ENCODE measurements at places on chromosomes 13 and 19. TPM values are rescaled to one million over a fixed set of nuclear protein-coding genes. Genes with fewer than 3 reads are reported as not detected.
A peak's percentile ranks its signal among the peaks of the same experiment; 100 is the strongest.

The CYP2A6 gene
- total RNA-seq, result 2,103 TPM

The TUBGCP3 gene
- 18.7 TPM for total RNA-seq

The GDF15 gene
- 88.6 TPM for total RNA-seq

The SLC10A2 gene
- total RNA-seq, result not detected

The ADAMTSL5 gene
- total RNA-seq, result 4.3 TPM

The CEACAM4 gene
- total RNA-seq, result 0.54 TPM

The ASPDH gene
- 22.7 TPM for total RNA-seq

The ZNF560 gene
- not detected for total RNA-seq

The GAS6 gene
- 29.4 TPM for total RNA-seq

The RASIP1 gene
- 4.4 TPM for total RNA-seq

The CDX2 gene
- total RNA-seq, result not detected

The FXYD5 gene
- 18.2 TPM for total RNA-seq

The CC2D1A gene
- total RNA-seq, result 17.4 TPM

DNA sequence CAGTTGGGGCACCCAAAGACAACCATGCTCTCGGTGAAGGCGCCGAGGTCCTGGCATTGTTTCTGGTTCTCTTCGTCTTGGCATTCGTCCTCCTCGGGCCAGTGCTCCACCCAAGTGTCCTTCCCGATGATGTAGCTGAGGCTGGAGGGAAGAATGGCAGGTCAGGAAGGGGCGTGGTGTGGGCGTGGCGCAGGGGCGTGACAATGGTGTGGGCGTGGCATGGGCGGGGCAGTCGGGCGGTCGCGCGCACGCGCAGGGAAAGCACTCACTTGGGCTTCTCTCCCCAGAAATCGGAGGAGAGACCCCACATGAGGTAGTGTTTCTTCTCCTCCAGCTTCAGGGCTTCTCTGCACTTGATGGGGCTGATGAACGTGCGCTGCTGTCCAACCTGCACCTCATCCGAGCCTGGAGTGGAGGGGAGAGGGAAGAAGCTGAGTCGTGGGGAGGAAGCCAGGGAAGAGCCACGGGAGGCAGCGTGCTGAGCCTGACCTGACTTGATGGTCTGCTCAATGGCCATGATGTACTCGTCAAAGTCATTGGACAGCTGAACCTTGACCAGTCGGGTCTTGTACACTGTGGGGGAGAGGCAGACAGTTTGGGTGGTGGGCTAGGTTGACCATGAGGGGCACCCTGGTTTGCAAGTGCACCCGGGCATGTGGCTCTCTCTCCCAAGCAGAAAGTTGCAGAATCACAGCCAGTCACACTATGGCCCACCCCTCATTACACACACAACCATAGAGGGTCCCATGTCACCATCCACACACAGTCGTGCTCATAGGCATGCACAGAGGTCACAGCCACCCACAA, 8.1 kb upstream of the TNFSF14 start:
- H3K27me3 ChIP-seq, result no peaks in the 10 kb centered on the region
- peaks cover 100% of the 10 kb centered on the region for H3K36me3 ChIP-seq
- H3K4me1 ChIP-seq, result no peaks in the 10 kb centered on the region
- DNase-seq, result peak; percentile 81
- no peak overlapping the region for H3K4me3 ChIP-seq
- H3K27ac ChIP-seq, result no peak overlapping the region

GRCh38 chr19:54673222-54673621, 10.4 kb downstream of the LILRB4 start:
- H3K27ac ChIP-seq, result no peak overlapping the region
- H3K4me1 ChIP-seq, result no peaks in the 10 kb centered on the region
- no peak overlapping the region for H3K4me3 ChIP-seq
- no peaks in the 10 kb centered on the region for H3K27me3 ChIP-seq
- no peaks in the 10 kb centered on the region for H3K36me3 ChIP-seq
- DNase-seq, result no peak

- H3K4me1 ChIP-seq, result peaks cover 9% of the 10 kb centered on the region
- no peak overlapping the region for H3K27ac ChIP-seq
- no peak overlapping the region for H3K4me3 ChIP-seq
- H3K27me3 ChIP-seq, result no peaks in the 10 kb centered on the region
- DNase-seq, result no peak
Measured at GRCh38 chr13:80168089-80168850, 172.7 kb downstream of the SPRY2 start.

DNA sequence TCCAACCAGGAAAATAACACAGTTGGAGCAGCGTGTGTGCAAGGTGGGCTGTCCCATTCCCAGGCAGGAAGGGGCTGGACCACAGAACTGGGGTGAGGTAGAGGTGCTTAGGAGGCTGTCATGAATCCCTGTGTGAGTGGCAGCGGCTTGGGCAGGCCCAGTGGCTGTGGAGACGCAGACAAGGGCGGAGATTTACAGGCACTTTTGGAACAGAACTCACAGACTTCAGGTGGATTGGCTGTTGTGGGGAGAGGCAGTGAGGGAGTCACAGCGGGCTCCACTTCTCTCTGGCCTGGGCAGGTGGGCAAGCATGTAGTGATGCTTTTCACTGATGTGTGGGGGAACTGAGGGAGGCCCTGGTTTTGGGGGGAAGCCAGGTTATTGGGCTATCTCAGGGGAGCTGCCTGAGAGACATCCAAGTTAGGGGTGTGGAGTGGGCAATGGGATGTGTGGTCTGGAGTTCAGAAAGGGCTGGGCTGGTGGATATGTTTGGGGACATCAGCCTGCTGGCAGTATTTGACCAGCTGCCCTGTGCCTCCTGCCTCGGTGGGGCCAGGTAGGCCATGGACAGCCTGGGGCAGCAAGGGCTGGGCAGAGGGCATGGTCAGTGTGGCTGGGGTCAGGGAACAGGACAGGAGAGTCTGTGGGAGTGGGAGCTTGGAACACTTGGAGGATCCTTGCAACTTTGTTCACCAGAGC, 27.0 kb upstream of the ZNF492 start:
- no peaks in the 10 kb centered on the region for H3K4me1 ChIP-seq
- H3K27me3 ChIP-seq, result no peaks in the 10 kb centered on the region
- no peak for DNase-seq

DNA sequence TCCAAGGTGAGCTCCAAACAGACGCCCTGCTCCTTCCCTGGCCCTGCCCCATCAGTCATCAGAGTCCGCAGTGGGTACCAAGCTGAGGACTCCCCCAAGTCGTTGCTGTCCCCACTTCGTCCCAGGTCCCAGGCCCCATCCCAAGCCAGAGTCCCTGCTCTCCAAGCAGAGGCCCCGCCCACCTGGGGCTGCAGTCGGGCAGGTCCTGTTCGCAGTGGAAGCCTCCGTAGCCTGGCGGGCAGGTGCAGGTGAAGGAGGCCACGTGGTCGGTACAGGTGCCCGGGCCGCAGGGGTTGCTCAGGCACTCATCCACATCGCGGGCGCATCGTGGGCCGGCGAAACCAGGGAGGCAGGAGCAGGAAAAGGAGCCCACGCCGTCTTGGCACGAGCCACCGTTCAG, 19.4 kb downstream of the NOTCH3 start:
- no peak overlapping the region for H3K27ac ChIP-seq
- no peaks in the 10 kb centered on the region for H3K27me3 ChIP-seq
- no peak overlapping the region for H3K4me3 ChIP-seq
- H3K4me1 ChIP-seq, result no peaks in the 10 kb centered on the region
- no peak for DNase-seq
- H3K36me3 ChIP-seq, result no peaks in the 10 kb centered on the region

DNA sequence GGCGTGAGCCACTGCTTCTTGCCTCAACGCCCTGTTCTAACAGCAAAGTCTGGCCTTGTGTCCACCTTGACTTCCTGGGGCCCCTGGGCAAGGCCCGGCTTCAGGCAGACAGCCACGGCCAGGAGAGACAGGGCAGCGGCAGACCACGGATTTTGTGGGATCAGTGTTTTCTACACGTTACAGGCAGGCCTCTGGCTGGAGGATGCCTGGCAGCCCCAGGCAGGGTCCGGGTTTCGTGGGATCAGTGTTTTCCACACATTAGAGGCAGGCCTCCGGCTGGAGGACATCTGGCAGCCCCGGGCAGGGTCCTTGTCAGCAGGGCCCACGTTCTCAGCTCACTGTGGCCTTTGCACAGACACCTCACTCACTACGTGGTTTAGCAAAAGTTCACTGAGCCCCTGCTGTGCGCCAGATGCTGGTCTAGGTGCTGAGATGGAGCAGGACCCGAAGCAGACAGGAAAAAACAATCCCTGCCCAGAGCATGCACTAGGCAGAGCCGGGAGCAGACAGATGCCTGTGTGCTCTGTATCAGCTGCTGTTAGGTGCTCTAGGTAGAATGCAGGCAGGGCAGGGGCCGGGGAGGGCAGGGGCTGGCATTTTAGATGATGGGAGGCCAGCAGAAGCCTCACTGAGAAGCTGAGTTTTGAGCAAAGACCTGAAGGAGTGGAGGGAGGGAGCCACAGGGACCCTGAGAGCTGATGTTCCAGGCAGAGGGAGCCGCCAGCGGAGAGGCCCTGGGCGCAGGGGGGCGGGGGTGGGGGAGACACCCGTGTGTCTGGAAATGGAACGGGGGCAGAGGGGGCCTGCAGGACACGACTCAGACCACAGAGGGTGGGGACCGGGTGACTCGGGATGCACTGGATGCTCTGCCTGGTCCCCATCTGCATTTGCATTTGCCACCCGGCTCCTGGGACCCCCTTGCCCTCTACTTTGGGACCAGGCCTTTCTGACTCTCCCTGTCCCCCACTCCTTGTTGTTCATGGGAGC, 25.0 kb upstream of the NCCRP1 start:
- no peaks in the 10 kb centered on the region for H3K4me1 ChIP-seq
- DNase-seq, result no peak
- H3K4me3 ChIP-seq, result no peak overlapping the region
- H3K27ac ChIP-seq, result no peak overlapping the region
- no peaks in the 10 kb centered on the region for H3K27me3 ChIP-seq

DNA sequence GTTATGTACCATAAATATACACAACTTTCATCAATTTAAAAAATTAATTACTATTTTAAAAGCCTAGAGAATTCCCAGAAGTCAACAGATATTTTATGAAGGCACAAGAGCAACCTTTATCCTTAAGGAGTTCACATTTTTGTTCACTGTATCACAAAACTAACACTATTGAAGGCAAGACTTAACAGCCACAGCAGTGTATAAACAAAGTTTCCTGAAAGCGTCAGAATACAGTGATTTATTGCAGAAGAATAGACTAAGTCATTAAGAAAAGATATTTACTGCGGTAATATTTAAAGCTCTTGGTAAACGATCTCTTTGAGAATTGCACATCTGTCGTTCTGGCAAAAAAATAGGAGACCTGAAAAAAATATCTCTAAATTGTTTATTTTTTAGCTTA, 419.3 kb upstream of the NBEA start:
- H3K27ac ChIP-seq, result no peak overlapping the region
- no peaks in the 10 kb centered on the region for H3K27me3 ChIP-seq
- no peaks in the 10 kb centered on the region for H3K4me1 ChIP-seq
- no peak for DNase-seq
- no peaks in the 10 kb centered on the region for H3K36me3 ChIP-seq
- no peak overlapping the region for H3K4me3 ChIP-seq

GRCh38 chr13:22235950-22236290, 565.0 kb downstream of the FGF9 start:
- no peaks in the 10 kb centered on the region for H3K36me3 ChIP-seq
- H3K27me3 ChIP-seq, result no peaks in the 10 kb centered on the region
- H3K4me1 ChIP-seq, result no peaks in the 10 kb centered on the region
- no peak for DNase-seq

DNA sequence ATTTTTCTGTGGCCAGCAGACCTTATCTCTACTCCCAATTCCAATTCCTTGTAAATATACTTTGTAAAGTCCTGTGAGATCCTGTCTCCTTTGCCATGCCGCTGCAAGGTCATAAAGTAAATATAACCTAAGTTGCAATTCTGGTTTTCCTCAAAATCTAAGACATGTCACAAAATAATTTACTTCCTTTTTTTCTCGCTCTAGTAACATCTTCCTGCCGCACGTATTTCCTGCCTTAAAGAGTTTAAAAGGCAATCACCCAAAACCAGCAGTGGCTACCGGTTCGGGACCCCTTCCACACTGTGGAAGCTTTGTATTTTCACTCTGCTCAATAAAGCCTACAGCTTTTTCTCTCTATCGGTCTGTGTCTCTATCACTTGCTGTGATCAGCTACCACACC, 832.0 kb upstream of the SLITRK5 start:
- DNase-seq, result no peak
- H3K27ac ChIP-seq, result no peak overlapping the region
- no peaks in the 10 kb centered on the region for H3K4me1 ChIP-seq
- H3K36me3 ChIP-seq, result no peaks in the 10 kb centered on the region
- no peaks in the 10 kb centered on the region for H3K27me3 ChIP-seq

GRCh38 chr19:30781519-30781918, 409.3 kb downstream of the ZNF536 start:
- H3K27me3 ChIP-seq, result no peaks in the 10 kb centered on the region
- DNase-seq, result no peak
- no peaks in the 10 kb centered on the region for H3K4me1 ChIP-seq
- H3K4me3 ChIP-seq, result no peak overlapping the region
- H3K36me3 ChIP-seq, result no peaks in the 10 kb centered on the region

DNA sequence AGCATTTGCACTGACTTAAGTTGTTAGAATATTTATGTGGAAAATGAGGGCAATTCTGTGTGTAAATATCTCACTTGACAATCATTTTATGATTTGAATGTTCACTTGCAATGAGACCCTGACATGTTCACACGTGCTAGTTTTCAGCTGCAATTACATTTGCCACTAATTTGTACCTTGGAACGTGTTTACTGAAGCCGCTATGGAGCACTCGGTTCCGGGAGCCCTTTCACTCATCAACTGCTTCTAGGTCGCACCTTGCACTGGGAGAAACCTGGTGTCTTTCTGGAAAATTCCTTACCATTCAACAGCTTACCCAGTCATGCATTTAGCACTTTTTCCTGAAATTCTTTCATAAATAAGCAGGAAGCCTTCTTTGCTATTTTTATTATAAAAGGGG, 229.6 kb downstream of the ZIC5 start:
- H3K4me3 ChIP-seq, result no peak overlapping the region
- no peaks in the 10 kb centered on the region for H3K36me3 ChIP-seq
- DNase-seq, result no peak
- no peaks in the 10 kb centered on the region for H3K27me3 ChIP-seq

DNA sequence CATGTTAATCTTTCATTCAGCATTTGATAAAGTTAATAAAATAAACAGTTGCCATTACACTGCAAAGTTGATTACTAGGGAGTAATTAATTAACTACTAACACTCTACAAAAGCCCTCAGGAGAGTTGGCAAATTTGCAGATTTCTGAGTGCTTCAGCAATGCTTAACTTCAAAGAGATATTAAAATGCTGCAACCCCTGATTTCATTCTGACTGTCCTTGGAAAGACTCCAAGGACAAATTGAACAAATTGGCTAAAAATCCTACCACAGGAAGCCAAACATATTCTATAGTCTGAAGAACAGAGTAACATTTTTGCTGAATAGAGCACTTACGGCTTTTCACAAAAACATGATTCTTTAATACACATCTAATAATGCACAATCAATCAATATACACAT, 1543.0 kb downstream of the SLITRK5 start:
- no peak for DNase-seq
- H3K27me3 ChIP-seq, result no peaks in the 10 kb centered on the region
- H3K27ac ChIP-seq, result no peak overlapping the region
- H3K36me3 ChIP-seq, result no peaks in the 10 kb centered on the region

- no peaks in the 10 kb centered on the region for H3K27me3 ChIP-seq
- H3K27ac ChIP-seq, result no peak overlapping the region
- H3K36me3 ChIP-seq, result no peaks in the 10 kb centered on the region
- no peak for DNase-seq
- no peaks in the 10 kb centered on the region for H3K4me1 ChIP-seq
Measured at GRCh38 chr19:737591-738093, 13.3 kb upstream of the MISP start.
